ENCODE measurements at places on chromosomes 1 and 21.

GRCh38 chr1:186076006-186076405, 299.0 kb downstream of the TPR start:
- DNase-seq = no peak

DNA sequence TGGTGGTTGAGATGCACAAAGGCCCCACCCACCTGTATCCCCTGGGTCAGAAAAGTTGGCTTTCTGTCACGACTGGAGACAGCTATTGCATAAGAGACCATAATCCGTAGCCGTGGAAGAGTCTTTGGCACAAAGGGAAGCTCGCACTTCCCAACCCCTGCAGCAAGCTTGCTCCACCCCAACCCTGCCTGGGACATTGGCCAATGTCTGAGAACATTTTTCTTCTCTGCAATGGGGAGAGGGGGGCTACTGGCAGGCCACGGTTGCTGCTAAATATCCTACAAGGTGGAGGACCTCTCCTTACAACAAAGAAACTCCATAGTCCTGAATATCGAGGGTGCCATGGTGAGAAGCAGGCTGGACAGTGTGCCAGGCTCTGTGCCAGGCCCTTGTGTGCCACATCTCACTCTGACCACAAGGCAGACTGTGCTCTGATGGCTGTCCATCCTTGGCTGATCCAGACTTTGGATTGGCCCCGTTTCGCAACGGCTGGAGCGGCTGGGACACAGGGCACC, 104.1 kb downstream of the CSMD2 start:
- no peak for DNase-seq

- no peak for DNase-seq
Observed at GRCh38 chr21:25913479-25913878, 178.7 kb downstream of the GABPA start.

DNA sequence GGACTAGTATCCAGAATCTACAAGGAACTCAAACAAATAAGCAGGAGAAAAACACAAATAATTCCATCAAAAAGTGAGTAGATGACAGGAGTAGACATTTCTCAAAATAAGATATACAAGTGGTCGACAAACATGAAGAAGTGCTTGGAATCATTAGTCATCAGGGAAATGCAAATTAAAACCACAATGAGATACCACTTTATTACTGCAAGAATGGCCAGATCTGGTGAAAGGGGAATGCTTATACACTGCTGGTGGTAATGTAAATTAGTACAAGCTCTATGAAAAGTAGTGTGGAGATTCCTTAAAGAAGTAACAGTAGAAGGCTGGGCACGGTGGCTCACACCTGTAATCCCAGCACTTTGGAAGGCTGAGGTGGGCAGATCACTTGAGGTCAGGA, 73.8 kb downstream of the POU2F1 start:
- no peak for DNase-seq

DNA sequence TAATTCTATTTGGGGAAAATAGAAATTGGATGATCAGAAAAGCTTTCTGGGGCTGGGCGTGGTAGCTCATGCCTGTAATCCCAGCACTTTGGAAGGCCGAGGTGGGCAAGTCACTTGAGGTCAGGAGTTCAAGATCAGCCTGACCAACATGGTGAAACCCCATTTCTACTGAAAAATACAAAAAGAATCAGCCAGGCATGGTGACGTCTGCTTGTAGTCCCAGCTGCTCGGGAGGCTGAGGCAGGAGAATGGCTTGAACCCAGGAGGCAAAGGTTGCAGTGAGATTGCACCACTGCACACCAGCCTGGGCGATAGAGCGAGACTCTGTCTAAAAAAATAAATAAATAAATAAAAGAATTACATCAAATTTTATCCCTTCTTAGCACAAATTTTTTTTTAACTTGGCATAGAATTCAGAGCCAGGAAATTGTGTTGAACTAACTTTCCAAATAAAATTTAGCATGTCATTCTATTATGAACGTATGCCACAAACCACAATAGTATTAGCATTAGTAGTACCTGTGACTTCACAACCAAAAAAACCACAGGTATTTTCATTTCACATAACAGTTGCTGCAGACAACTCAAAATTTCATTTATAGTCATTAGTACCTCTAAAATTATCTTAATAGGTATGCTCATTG, 4.5 kb upstream of the ANKRD13C start:
- DNase-seq = no peak

DNA sequence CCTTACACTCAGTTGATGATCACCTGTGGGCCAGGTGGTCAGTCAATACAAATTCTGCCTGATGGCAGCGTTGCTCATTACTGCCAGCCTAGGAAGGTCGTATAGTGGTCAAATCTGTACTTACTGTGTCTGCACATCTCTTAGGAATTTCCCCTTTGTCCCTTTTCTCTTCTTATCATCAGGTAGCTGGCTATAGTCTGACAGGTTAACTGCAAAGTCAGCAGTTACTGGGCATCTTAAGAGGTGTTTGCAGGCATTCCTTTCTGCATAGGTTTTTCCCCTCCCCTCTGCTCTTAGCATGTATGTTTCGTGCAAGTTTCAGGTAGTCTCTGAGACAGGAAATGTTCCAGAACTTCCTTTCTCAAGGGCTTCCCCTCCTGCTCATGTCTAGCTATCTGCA, 298.7 kb downstream of the LRRIQ3 start:
- DNase-seq = no peak

DNA sequence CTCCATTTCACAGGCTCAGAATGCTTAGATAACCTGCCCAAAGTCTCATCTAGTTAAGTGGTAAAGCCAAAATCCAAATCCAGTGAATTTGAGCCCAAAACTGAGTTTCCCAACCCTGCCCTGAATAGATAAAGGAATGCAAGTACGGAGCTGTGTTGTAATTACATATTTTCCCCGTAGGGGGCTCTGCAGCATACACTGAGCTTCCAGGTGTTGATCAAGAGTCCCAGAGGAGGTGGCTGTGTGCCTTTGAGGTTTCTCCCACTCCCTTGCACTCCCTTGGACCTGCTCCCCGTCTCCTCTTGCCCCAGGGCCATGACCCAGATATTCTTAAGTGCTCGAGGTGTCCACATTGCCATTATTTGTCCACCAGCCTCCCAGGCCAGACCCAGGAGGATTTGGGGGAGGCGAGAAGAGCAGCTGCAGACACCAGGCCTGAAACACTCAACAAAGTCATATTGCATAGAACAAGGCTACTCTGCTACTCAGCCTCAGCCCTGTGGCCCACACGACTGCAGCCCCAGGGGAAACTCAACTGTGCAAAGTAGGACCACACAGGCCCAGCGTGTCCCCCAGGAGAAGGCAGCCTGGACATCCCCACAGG, 18.4 kb upstream of the LY9 start:
- peak; percentile 66 for DNase-seq

DNA sequence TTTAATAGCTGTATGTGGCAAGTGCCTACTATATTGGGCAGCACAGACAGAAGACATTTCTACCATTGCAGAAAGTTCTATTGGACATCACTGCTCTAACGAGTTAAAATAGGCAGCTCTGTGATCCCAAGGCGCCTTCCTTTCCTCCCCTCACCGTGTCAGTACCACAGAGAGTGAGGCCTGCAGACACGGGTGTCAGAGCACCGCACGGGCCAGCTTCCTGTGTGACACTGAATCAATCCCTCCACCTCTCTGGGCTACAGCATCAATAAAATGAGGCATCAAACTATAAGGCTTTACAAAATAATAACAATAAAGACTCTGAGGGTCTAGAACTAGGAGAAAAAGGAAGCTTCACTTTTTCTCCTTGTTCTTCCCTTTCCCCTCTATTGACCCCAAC, 246.7 kb downstream of the FOXD2 start:
- DNase-seq = peak; percentile 6

- no peak for DNase-seq
Observed at GRCh38 chr1:169680377-169681019, 30.9 kb downstream of the SELL start.

- no peak for DNase-seq
Observed at GRCh38 chr1:108612496-108612895, 48.4 kb downstream of the HENMT1 start.

DNA sequence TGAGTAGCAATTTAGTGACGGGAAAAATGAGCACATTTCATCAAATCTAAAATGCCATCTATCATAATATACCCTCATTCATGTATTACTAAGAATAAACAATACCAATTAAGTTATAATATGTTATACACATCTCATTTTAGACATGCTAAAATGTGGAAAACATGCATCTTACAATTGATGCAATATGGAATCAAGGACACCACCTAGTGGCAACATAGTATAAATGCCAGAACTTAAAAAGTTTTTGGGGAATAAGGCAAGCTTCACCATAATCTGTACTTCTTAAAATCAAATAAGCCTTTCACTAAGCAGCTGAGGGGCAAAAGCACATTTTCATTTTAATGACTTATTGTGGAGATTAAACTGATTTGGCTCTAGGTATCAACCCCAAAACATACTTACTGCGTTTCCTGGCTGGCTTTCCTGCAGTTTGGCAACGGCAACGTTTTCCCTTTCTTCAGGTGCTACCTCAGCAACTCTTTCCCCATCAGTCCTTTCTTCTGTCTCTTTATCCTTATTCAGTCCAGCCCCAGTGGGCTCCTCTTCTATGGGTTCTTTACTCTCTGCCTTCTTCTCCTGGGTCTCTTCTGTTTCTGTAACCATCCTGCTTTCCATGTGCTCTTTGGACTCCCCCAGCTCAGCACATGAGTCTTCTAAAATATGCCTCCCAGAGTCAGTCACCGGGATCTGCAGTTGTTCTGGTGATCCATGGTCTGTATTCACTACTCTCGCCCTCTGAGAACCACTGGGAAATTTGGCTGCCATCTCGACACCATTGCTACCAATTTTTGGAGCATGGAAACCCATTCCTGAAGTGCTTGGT, 11.4 kb downstream of the SDE2 start:
- no peak for DNase-seq

- DNase-seq = no peak
Observed at GRCh38 chr1:97461782-97462181, 459.1 kb downstream of the DPYD start.

DNA sequence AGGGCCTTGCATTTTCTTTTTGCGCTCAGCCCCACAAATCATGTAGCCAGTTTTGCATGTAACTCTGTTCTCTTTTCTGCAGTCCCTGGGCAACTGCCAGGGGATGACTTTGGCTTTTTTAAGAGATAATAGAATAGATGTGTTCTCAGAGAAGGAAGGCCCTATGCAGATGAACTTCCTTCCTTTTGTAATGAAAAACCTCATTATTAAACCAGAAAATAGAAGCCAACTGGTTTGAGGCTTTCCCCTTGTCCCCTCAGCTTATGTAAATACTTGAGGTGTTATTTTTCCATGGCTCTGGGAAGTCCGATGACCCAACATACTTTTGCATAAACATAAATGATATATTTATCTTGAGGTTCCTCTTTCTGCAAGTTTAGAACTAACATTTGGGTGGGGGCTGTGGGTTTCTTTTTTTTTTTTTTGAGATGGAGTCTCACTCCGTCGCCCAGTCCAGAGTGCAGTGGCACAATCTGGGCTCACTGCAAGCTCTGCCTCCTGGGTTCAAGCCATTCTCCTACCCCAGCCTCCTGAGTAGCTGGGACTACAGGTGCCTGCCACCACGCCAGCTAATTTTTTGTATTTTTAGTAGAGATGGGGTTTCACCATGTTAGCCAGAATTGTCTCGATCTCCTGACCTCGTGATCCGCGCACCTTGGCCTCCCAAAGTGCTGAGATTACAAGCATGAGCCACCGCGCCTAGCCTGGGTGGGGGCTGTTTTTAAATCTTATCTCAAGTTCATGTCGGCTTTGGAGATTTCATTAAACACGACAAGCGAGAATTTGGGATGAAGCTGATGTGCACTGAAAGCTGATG, 14.4 kb upstream of the FCRL5 start:
- no peak for DNase-seq

- no peak for DNase-seq
Observed at GRCh38 chr1:173095632-173096031, 44.9 kb upstream of the TNFSF18 start.

GRCh38 chr1:56045062-56045461, 534.3 kb downstream of the PLPP3 start:
- DNase-seq = no peak

DNA sequence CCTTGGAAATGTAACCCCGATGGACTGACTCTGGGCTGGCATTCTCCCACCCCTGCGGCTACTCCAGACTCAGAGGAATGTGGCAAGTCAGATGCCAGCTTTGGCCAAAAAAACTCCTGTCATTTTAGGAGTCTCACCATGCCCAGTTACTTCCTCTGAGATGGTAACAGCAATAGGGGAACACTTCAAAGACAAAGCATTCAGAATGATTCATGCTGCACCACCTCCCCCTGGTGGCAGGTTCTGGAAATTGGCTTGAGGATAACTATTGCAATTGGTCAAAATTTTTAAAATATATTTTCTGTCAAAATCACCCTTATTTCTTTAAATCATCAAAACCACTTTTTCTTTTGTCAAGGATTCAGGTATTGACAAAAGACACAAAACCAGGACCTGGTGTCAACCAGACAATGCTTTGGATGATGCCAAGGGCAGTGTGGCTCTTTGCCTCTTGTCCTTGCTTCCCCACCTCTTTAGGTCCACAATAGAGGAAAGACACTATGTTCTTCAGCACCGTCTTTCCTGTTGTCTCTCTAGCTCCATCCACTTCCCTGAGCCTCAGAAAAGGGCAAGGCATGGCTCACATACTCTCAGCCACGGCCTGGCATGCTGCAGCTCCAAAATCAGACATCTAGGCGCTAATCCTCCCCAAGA, 9.9 kb upstream of the CDCA8 start:
- peak; percentile 58 for DNase-seq

GRCh38 chr1:62962901-62963776, 179.2 kb downstream of the ATG4C start:
- peak; percentile 91 for DNase-seq

DNA sequence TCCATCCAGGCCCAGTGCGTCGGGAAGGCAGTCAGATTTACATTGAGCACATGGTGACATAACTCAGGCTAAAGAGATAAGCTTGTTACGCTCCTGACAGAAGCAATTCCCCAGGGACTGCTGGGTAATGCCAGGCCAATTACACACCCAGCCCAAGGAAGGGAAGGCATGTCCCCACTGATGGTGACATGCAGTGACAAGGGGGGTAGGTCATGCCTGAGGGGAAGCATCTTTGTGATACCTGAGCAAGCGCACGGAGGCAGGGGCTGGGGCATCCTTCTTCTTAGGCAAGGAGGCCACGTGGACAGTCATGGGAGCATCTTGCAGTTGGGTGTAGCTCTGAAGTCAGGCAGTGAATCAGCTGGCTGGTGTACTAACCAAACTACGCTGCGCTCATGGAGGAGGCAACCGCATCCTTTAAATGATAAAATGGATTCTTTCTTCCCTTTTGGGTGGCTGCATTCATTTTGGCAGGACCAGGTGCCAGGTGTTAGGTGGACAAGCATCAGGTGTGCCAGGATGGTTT, 39.6 kb upstream of the GRIK3 start:
- no peak for DNase-seq

GRCh38 chr1:36099681-36100341, 11.1 kb downstream of the ADPRS start:
- peak; percentile 89 for DNase-seq

- no peak for DNase-seq
Observed at GRCh38 chr1:159838715-159839114, 12.0 kb downstream of the SLAMF8 start.
